ENCODE measurements at places on chromosomes 5 and 9.

DNA sequence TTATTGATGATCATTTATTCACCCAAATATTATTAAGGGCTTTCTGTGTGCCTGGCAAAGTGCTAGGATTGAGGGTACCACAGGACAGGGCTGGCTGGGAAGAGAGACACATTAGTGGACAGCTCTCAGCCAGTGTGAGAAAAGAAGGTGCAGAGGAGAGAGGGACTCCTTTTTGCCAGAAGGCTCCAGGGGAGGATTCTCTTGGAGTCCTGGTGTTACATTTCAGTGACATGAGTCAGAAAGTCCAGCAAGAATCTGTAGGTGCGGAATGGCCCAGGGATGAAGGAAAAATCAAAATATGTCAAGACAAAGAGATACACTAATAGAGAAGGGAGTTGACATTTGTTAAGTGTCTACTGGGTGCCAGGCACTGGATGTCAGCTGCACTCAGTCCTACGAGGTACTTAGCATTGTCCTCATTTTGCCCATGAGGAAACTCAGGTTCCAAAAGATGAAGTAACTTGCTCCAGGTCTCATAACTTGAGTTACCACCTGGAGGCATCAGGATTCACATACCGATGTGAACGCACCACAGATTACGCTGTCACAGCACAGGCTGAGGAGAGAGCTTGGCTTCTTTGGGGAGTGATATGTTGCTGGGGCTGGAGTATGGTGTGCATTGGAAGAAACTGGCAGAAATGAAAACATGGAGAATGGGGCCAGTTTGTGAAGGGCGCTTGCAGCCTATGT, 60.5 kb downstream of the RASGRF2 start:
- DNase-seq = no peak

DNA sequence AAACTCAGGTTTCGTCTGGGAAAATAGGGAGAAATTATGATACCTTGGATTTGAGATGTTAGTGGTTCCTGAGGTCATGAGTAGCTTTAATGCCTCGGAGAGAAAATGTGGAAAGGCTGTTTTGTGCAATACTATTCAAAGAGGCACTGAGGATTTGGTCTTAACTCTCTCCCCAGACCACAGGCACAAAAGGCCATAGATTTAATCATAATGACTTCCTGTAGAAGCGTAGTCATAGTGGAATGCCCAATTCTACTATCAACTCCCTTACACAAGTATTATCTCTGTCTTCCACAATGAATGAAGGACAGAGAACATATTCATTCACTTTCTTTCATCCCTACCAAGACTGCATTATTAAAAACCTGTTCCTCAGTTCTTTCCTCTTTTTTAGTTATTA, 153.0 kb upstream of the FTMT start:
- DNase-seq = no peak

- no peak for DNase-seq
Measured at GRCh38 chr5:131084436-131084835, 80.6 kb downstream of the HINT1 start.

- no peak for DNase-seq
Measured at GRCh38 chr9:133858771-133859170, 120.6 kb upstream of the SARDH start.

- no peak for DNase-seq
Measured at GRCh38 chr9:97980479-97980803, 2.7 kb upstream of the ANP32B start.

GRCh38 chr5:88021141-88021540, 247.5 kb downstream of the TMEM161B start:
- DNase-seq = no peak

DNA sequence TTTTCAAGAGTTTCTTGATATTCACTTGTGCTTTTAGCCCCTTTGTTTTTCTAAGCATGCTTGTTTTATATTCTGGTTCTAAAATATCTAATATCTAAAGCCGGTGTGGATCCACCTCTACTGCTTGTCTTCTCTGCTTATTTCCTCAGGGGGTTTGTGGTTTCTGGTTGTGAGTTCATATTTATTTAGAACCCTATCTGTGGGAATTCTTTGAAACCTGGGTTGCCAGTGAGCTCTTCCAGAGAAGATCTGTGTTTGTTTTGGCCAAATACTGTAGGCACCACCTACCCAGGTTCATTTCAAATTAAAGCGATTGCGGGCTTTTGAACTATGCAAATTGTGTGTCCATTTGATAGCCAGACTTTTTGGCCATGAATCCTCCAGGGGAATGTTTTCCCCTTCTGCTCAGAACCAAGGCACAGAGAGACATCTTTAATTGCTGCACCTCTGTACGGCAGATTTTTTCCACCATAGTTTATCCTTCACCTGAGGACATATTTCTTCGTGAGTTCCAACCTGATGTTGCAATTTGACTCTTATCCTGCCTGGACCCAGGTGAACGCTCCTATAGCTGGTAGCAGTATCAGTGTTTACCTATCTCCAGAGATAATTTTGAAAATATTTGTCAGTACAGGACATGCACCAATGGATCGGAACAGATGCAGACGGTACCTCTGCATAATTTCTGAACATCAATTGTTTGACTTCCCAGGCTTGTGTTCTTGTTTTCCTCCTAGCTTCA, 2.4 kb upstream of the ZBTB43 start:
- DNase-seq = no peak

DNA sequence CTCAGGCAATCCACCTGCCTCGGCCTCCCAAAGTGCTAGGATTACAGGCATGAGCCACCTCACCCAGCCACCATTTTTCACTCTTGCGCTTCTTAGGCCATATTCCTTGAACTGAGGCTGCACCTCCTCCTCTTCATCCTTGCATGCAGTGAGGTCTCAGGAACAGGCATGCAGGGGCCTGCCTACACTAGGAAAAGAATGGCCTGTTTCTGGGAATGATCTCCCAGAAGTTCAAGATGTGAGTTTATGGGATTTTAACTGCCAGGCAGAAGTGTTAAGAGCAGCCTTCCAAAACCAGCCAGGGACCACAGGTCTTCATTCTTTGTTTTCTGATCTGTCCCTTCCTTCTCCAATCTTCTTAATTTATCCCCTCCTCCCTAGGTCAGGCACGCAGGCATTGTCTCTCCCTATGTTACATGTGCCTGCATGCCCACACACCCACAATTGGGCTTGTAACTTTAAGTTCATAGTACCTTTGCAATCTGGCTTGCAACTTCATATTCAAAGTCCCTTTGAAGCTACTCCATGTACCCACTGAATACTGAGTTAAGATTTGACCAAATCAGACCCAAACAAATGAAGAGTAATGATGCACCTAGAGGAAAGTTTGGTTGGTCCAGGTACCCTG, 10.5 kb upstream of the HSPA4 start:
- no peak for DNase-seq

- DNase-seq = no peak
Measured at GRCh38 chr5:104370523-104370922, 807.9 kb upstream of the NUDT12 start.

- DNase-seq = no peak
Measured at GRCh38 chr5:66561256-66561990, 34.8 kb upstream of the MAST4 start.

GRCh38 chr9:106962615-106963363, 99.8 kb downstream of the ZNF462 start:
- DNase-seq = no peak

DNA sequence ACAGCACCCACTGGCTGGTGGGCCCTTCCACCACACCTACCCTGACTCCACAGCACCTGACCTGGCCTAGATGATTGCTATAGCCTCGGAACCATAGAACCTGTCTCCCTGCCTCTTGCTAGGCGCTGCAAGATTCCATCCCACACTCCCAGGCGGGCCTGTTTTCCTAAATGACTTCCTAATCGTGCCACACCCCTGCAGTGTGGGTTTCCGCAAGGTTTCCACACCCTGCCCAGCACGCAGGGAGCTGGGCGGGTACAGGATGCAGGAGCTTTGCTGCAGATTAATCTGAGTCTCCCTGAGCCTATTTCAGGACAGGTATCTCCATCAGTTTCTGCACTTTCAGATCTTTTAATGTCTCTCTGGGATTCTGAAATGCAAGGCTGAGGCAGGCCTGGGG, 62.9 kb downstream of the SHB start:
- no peak for DNase-seq

DNA sequence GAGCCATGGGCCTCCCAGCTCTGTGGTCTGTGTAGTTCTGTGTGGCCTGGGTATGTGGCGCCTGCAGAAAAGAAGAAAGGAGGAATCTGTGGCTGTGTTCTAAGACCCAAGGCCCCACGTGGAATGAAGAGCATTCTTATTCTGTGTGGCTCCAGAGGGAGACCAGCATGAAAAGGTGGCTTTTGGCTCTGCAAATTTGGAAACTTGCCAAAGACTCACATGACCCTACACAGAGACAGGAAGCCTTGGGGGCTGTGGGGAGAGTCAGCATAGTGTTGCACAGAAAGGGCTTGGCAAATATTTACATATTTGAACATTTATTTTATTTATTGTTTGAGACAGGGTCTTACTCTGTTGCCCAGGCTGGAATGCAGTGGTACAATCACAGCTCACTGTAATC, 193.3 kb downstream of the TMEM38B start:
- DNase-seq = no peak

- no peak for DNase-seq
Measured at GRCh38 chr9:93262537-93263310, 78.8 kb downstream of the WNK2 start.

DNA sequence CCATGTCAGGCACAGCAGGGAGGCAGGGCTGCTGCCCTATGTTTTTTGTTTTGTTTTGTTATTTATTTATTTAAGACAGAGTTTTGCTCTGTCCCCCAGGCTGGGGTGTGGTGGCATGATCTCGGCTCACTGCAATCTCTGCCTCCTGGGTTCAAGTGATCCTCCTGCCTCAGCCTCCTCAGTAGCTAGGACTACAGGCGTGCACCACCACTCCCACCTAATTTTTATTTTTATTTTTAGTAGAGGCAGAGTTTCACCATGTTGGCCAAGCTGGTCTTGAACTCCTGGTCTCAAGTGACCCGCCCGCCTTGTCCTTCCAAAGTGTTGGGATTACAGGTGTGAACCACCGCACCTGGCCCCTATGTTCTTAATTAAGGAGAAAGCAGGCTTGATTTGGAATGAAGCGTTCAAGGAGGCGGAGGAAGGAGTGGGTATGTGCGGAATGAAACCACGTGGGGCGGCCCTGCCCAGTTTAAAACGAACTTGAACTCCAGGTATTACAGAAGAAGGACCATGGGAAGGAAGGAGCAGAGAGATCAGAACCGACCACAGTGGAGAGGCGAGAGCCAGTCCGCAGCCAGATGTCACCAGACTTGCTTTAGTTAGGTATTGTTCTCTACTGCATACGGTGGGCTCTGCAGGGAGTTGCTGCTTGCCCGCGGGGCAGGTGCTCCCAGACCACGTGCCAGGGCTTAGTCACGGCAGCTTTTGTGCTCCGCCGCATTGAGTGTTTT, 34.9 kb upstream of the EPB41L4B start:
- no peak for DNase-seq

DNA sequence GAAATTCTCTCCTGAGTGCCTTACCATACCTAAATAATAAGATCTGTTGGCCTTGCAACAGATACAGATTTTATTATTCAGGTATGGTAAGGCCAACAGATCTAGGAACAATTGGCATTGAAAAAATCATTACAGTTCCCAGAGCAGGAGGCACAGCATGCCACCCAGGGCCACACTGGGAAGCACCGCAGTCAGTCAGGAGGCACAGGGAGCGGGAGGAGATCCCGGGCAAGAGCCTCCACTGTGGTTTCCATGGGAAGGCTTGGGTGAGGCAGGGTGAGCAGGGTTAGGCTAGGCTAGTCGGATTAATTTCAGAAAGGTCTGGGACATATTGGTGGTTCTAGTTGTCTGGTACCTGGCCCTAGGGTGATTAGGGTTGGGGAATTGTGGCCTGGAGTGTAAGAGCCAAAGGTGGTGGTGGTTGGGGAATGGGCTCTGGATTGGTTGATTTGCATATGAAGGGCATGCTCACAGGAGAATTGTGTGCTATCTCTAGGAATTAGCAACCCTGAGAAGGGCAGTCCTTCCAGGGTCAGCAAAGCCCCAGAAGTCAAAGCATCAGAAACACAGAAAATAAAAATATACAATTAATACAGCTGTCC, 111.4 kb downstream of the PDE8B start:
- no peak for DNase-seq

DNA sequence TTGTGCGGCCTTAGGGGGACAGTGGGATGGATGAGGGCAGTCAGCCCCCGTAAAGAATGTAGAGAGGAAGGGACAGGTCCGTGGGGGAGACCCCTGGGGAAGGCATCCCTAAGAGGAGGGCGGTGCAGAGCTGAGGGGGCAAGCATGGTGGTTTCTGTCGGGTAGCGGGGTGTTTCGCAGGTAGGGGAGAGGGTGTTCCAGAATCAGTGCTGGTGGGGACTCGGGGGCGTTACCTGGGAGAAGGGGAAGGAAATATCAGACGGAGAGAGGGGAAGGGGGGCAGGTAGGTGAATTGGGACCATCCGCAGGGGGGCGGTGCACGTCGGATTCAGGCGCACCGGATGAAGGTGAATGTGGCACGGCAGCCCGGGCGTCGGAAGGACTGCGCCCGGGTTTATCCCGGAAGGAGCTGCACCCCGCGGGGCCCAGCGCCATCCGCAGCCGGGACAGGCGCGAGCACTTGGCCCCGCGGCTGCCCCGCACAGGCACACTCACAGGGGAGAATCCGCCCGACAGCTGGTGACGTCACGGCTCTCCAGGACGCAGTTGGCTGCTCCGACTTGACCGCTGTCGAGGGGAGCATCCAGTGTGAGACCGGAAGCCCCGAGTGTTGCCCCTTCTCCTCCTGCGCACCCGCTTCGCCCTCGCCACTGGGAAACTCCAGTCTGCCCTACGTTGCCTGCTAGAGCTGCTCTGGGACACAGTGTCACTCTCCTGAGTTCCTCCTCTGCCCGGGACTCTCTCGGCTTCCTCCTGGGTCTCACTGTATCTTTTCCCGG, 1.3 kb downstream of the CD72 start:
- DNase-seq = peak; percentile 10

DNA sequence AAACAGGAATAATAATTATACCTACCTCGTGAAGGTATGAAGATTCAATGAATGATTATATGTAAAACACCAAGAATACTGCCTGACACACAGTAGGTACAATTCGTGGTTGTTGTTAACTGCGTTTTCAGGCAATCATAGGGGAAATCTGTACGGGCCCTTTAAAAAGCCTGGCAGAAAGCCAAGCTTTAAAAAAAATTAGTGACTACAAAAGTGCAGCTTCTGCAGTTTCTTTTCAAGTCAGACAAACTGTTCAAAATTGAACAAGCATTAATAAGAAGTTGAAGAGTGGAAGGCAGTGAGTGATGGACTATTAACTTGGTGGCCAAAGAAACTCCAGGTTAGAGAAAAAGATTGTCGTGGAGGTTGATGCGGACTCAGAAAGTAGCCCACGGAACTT, 85.9 kb upstream of the TRIO start:
- no peak for DNase-seq

Measured in NCI-H748 treated with DMSO at 0.1 percent for 48 hours (cell line).